Activated naive CD4-positive, alpha-beta T cell treated with Interleukin-2 at 50 U/mL for 16 hours (primary cell): ENCODE measurements at places on chromosomes 4 and X.

GRCh38 chr4:144507311-144508101, 138.4 kb upstream of the HHIP start:
- DNase-seq, result no peak

DNA sequence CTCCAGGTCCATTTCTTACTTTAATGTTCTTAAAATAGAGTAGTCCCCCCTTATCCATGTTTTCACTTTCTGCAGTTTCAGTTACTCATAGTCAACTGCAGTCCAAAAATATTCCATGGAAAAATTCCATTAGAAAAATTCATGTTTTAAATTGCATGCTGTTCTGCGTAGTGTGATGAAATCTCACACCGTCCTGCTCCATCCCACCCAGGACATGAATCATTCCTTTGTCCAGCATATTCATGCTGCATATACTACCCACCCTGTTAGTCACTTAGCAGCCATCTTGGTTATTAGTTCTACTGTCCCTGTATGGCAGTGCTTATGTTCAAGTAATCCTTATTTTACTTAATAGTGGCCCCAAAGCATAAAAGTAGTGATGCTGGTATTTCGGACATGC, 5.4 kb upstream of the PDLIM5 start:
- DNase-seq, result no peak

DNA sequence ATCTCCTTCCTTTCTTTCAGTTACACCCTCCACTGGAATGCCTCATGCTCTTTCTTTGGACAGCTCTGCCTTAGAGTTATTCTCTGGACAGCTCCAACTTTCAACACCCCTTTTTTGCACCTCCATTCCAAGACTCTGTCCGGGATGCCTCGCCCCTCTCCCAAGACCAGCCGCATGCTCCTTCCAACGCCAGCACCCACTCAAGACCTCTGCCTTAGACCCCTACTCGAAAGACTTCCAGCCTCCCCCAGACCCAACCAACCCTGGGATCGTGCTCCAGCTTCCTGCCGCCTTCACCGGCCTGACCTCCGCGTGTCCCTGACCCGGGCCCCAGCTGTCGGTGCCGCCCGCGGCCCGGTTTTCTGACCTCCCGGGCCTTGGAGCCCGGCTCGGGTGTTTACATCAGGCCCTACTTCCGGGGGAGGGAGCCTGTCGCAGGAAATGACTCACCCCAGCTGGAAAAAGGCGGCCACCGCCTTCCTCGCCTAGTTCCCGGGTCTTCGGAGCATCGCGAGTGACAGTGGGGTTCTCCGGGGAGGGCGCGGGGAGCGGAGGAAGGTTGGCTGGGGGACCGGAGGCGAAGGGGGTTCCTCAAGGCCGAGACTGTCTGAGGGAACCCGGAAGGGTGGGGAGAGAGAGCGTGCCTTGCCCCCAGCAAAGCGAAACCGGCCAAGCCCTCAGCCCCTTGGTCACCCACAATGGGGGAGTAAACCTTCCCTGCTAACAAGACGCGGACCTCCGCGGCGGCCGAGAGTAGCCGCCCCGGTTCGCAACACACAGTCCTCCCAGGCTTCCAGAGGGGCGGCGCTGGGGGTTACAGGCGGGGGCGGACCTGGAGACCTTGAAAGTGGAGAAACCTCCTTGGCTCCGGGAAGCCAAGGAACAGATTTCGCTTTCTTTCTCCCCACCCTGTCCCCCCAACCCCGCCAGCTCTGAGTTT, at the start of gene WDR45:
Gene WDR45 (minus strand): TSS at position 399 of the 940 bp plus-strand sequence. CDS start 1,792 bp downstream, outside the sequence.
- DNase-seq, result peak; percentile 76

- no peak for DNase-seq
Measured at GRCh38 chr4:88735564-88735963, 37.9 kb upstream of the NAP1L5 start.

- DNase-seq, result no peak
Measured at GRCh38 chrX:98338544-98338943, 1454.8 kb downstream of the RPA4 start.

DNA sequence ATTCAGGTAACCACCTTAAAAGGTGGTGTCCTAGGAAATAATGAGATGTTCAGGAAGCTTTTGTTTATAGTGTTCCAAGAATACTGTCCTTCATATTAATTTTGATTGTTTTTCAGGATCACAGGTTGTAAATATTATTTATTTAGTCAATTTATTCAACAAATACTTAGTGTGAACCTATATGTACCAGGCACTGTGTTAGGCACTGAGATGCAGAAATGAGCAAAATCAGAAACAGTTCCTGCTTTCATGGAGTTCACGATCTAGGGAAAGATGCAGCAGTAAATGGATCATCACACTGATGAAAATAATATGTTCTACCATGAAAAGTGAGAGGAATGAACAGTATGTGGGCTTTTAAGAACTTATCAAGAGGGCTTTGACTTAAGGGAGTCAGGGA, 18.2 kb upstream of the PLA2G12A start:
- no peak for DNase-seq

DNA sequence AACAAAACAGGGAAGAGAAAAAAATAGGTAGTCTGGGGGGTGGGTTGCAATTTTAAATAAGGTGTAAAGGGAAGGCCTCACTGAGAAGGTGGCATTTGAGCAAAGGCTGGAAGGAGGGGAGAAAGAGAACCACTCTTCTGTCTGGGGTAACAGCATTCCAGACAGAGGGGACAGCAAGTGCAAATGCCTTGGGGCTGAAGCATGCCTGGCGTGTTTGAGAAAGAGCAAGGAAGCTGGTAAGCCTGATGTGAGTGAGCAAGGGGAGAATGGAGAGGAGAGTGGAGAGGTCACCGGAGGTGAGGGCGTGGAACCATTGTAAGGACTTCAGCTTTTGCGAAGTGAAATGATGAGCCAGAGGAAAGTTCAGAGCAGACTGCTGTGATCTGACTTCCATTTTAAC, 19.7 kb upstream of the DOCK11 start:
- DNase-seq, result no peak

- no peak for DNase-seq
Measured at GRCh38 chrX:11648705-11649519, 16.8 kb downstream of the ARHGAP6 start.

- DNase-seq, result no peak
Measured at GRCh38 chr4:177728361-177729152, 286.3 kb upstream of the AGA start.

DNA sequence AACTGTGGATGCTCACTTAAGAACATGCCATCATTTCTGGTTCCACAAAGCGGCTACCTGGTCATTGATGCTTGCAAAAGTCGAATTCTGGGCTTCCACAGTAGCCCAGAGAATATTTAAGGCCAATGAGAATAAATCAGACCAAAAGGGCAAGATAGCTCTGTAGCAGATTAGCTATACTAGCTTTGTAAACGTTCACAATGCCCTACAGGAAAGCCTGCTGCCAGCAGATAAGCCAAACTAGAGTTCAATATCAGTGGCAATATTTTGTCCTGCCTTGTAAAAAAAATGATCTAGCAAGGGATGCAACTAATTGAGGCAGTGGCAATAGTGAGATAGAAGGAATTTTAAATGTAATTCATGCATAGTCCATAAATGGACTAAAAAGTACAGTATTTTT, 387.7 kb upstream of the TEX13C start:
- no peak for DNase-seq

DNA sequence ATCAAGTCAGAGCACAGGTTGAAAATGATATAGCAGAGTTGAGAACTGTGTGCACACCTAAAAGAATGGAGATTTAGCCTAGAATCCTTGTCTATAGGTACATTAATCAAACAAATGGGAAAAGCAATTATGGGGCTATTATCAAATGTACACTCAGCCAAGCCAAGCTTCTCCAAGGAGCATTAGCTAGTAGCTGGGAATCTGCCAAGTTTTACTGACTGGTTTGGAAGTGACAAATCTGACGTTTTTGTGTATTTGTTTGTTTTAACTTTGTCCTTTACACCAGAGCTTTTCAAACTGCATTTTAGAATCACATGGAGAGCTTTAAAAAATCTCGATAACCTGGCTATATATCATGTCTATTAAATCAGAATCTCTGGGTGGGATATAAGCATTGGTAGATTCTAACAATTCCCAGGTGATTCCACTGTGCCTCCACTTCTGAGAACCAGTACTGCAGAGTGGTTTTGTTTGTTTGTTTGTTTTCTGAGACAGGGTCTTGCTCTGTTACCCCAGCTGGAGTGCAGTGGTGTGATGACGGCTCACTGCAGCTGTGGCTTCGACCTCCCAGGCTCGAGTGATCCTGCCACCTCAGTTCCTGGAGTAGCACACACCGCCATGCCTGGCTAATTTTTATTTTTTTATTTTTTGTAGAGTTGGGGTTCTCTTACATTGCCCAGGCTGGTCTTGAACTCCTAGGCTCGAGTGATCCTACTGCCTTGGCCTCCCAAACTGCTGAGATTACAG, 279.8 kb downstream of the UNC5C start:
- no peak for DNase-seq

GRCh38 chr4:111776561-111776960, 368.7 kb upstream of the FAM241A start:
- DNase-seq, result no peak

- no peak for DNase-seq
Measured at GRCh38 chr4:38519666-38520065, 144.3 kb upstream of the KLF3 start.

GRCh38 chrX:116757491-116757890, 294.7 kb upstream of the CT83 start:
- DNase-seq, result no peak

DNA sequence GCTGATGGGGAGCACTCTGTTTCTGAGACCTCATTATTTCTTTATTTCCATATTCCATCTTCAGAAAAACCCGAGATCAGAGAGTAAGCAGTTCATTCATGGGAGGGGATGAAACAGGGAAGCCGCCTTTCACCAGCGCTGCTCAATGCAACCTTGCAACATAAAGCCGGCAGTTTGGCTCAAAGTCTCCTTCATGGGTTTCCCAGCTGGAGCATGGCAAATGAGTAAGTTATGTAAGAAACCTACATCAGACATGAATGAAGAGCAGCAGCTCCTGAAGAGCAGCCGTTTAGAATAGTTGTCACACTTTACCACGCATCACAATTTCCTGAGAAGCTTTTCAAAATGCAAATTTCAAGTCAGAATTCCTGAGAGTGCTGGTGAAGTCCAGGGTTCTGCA, 578.8 kb downstream of the FSTL5 start:
- DNase-seq, result no peak

DNA sequence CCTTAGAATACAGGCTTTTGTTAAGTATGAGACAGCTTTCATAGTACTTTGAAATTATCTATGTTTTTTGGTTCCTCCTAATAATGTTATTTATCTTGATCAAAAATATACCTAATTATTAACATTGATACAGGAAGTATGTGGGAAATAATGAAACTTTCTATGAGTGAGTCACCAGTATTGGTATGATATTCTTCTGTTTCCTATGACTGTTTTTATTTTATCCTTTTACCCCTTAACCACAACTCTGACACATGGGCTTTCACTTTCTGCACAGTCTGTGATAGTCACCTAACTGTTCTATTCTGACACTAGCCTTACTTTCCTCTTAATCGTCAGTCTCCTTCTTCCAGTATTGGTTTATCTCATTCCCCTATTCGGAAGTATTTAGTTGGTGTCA, 4.7 kb downstream of the THAP9 start:
- DNase-seq, result peak; percentile 50

- no peak for DNase-seq
Measured at GRCh38 chrX:11793734-11794133, 35.7 kb downstream of the MSL3 start.

GRCh38 chr4:54095110-54095825, 4.7 kb upstream of the GSX2 start:
- DNase-seq, result no peak

DNA sequence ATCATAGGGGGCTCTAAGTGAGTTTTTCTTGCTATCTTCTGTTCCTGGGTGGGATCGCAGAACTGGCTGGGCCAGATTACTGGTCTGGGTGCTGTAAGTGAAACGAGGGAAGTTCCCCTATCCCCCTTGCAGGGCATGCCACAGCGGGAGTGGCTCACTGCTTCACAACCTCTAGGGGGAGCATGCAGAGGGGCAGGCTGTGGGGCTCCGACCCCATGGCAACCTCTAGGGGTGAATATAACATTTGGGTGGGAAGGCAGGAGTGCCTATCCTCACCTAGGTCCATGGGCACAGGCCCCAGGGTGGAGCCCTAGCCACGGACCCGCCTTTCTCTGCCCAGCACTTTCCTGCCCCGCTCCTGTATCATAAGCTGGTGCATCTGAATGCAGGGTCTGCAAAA, 1.7 kb upstream of the RRAGB start:
- DNase-seq, result no peak

- DNase-seq, result no peak
Measured at GRCh38 chr4:168540503-168541265, 43.8 kb downstream of the PALLD start.

GRCh38 chr4:128373628-128374027, 86.0 kb upstream of the PGRMC2 start:
- no peak for DNase-seq
